Stimulated activated CD8-positive, alpha-beta memory T cell treated with anti-CD3 and anti-CD28 coated beads, Interleukin-15, amount 100 ng/mL, for 4 hours (primary cell): ENCODE measurements at places on chromosomes 1 and 21.

GRCh38 chr1:33698361-33699035, 165.4 kb upstream of the HMGB4 start:
- no peak for DNase-seq

DNA sequence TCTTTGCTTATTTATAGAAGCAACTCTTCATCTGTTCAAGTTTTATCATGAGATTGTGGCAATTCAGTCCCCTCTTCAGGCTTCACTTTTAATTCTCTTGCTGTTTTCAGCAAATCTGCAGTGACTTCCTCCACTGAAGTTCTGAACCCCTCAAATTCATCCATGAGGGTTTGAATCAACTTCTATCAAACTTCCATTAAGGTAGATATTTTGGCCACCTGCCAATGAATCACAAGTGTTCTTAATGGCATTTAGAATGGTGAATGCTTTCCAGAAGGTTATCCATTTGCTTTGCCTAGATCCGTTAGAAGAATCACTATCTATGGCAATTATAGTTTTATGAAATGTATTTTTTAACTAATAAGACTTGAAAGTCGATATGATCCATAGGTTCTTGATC, 946.7 kb upstream of the B3GALT2 start:
- DNase-seq = no peak

DNA sequence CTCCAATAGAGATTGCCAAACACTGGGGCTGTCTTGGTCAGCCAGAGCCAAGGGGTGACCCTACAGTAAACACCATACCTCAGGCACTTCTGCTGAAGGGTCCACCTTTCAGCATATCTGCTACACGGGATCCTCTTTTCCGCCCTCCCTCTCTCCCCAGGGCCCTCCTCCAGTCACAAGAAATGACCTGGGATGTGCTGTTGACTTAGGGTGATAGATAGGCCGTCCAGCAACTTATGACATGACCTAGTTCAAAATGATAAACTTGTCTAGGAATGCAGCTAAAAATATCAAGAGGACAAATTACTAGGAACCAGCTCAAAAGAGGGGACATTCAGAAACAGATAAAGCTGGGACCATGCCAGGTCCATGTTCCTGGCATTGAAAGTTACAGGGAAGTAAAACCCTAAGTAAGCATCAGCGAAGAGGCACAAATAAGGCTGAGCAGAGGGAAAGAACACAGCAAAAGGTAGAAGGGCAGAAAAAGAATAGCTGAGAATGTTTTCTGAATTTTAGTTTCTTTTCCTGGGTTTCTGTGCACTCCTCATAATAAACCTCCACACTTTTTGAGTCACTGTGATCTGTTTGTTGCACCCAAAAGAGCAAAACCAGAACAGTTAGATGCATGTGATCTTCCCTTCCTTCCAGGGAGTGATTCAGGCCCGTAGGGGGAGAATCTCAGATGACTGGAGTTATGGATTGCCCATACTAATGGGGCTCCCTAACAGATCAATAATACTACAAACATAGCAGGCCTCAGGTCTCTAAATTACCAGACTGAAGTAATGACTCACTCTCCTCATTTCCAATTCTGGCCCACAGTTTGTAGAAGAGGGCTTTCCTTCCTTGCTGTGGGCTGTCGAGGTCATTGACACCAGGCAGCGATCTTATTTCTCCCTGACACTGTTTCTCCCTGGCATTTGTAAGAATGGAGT, 48.9 kb upstream of the F3 start:
- no peak for DNase-seq

GRCh38 chr1:60224523-60224922, 151.0 kb upstream of the C1orf87 start:
- DNase-seq = no peak

- no peak for DNase-seq
These were observed 37.9 kb downstream of the FABP3 start for GRCh38 chr1:31335007-31335406.

DNA sequence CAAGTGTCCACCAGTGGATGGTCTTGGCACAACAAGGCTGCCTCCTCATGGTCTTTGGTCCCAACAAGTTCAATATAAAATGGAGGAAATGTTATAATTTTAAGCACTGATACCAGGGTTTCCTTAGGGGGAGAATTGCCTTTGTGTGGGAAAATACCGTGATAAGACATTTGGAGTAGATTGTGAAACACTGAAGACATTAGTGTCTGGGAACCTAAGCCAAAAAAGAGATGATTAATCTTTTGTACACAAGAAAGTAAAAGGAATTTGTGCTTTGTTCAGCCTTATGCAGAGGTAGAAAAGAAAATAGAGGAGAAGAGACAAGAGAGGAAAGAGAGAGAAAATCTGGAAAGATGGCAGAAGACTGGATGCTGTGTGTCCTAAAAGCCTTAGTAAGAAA, 36.1 kb downstream of the ST6GALNAC3 start:
- no peak for DNase-seq

DNA sequence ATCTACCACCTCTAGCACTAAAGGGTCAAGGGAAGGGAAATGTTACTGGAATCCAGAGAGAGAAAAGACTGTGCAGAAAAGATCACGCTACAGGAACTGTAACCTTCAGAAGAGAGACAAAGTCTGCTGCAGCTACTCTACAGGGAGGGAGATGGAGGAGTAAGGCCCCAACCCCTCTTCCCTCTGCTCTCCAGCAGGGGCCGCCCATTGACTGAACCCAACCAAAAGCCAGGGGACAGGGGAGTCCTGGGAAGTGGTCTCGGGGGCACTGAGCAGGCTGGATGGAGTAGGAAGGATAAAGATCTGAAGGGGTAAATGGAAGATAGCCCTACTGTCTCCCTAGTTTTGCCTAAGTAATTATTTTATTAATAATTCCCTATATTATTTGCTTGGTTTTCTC, 72.8 kb upstream of the NR5A2 start:
- no peak for DNase-seq

- no peak for DNase-seq
These were observed 4.6 kb upstream of the RAB4A start for GRCh38 chr1:229266274-229266673.

- no peak for DNase-seq
These were observed 2.9 kb upstream of the INAVA start for GRCh38 chr1:200891774-200892157.

DNA sequence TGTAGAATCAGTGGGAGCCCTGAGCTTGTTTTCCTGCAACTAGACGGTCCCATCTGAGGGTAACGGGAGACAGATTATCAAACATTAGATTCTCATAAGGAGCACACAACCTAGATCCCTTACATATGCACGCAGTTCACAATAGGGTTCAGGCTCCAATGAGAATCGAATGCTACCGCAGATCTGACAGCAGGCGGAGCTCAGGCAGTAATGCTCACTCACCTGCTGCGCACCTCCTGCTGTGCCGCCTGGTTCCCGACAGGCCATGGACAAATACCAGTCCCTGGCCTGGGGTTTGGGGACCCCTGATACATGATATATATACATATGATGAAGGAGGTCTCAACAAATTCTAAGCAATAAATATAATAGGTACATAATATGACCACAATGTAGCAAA, 19.7 kb upstream of the SMIM12 start:
- no peak for DNase-seq

GRCh38 chr1:160807247-160807646, 11.3 kb downstream of the LY9 start:
- no peak for DNase-seq

- no peak for DNase-seq
These were observed 993 bp upstream of the DSCAM start for GRCh38 chr21:40847951-40848350.

DNA sequence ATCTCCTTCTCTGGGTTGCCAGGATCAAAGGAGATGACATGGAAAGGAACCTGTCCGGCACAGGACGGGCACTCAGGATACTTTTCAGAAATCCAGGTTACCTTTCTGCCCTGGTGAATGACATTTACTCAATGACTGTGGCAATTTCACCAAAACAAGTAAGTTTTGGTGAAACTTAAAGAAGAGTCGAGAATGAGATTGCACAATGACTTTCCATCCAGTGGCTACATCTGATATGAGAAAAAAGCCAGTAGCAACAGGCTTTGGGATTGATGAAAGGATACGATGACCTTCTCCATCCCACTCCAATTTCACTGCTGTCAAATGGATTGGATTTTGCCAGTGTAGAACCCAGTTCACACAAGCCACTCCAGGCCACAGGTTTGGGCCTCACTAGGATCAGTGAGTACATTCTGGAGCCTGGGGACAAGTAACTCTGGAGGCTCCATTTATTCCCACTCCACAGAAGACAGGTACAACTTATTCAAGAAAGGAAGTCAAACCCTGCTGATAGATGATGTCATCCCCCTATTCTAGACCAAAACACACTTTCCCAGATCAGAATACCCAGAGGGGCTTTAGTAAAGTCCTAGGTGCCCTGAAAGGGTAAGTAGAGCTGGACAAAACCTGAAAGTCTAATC, 63.3 kb downstream of the PLPP3 start:
- DNase-seq = no peak

DNA sequence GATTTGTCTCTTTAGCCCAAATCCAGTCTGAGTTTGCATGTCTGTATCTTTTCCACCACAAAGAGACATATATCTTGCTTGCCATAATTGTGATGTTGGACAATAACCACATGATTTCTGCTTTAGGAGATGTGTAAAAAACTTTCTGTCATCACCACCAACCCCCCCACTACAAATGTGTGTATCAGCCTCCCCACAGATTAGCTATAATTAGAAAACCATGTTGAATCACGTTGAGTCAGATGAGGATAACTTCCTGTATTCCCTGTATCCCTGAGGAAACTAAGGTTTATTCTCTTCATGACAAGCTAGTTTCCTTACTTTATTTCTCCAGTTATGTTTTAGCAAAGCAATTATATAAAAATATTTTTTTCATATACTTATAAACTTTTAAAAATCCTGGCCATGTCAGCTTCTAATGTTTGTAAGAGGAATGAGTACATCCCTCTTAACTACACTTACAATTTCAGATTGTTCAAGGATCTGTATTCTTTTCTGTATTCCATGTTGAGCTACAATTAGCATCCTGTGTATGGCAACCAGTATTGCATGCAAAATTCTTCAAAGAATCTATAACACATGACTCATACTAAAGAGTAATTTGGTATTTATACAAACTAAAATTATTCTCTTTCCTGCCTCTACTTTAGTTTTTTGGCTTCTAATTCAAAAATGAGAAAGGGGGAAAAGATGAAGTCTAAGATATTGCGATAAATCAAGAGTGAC, 143.0 kb downstream of the FMN2 start:
- DNase-seq = no peak

GRCh38 chr1:239536165-239536849, 149.9 kb downstream of the CHRM3 start:
- no peak for DNase-seq

GRCh38 chr1:227357171-227357926, 39.1 kb upstream of the CDC42BPA start:
- no peak for DNase-seq

DNA sequence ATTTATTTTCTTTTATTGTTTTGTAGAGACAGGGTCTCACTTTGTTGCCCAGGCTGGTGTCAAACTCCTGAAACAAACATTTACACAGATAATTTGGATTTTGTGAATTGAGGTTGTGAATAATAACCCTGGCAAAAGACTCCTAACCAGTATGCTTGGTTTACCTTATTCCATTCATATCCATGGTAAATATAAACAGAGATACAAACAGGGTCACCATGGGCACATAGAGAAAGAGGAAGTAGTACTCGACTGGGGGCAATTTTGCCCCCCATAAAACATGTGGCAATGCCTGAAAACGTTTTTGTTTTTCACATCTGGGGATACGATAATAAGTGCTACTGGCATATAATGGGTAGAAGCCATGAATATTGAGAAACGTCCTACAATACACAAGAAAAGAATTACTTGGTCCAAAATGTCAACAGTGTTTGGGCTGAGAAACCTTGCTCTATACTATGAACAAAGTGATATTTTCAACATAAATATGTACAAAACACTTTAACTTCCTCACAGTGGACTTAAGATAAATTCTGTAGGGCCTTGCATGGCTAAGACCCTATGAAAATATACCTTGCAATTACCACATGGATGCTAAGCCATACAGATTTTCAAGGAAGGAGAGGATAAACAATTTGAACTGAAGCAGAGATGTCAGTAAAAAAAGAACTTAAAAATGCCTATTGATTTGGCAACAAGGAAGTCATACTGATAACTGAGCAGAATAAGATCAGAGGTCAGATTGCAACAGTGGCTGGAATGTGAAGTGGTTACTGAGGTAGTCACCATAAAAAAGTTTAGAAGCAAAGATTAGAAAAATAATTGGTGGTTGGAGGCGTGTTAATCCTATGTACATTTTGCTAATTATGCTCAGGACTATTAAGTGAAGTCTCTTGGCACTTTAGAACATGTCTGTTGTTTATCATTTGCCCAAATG, 27.4 kb upstream of the ASPM start:
- DNase-seq = no peak

GRCh38 chr1:198173832-198174231, 17.0 kb downstream of the NEK7 start:
- DNase-seq = no peak
